ENCODE measurements at places on chromosomes 4 and X.

- no peak for DNase-seq
Observed at GRCh38 chrX:13119386-13119785, 75.0 kb upstream of the FAM9C start.

- no peak for DNase-seq
Observed at GRCh38 chrX:44914532-44915198, 41.7 kb downstream of the KDM6A start.

- no peak for DNase-seq
Observed at GRCh38 chr4:41451961-41452360, 86.0 kb upstream of the LIMCH1 start.

GRCh38 chr4:177660223-177660622 is 218.0 kb upstream of the AGA start:
- DNase-seq: no peak

DNA sequence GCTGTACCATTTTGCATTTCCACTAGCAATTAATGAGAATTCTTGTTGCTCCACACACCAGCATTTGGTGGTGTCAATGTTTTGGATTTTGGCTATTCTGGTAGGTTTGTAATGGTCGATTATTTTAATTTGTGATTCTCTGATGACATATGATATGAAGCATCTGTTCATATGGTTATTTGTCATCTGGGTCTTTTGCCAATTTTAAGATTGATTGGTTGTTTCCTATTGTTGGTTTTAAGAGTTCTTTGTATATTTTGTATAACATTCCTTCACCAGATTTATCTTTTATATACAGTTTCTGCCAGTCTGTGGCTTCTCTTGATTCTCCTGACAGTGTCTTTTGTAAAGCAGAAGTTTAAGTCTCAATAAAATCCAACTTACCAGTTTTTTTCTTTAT is 18.5 kb upstream of the BDH2 start:
- no peak for DNase-seq

- no peak for DNase-seq
Observed at GRCh38 chr4:126328914-126329313, 1014.2 kb downstream of the FAT4 start.

- DNase-seq: no peak
Observed at GRCh38 chr4:82680834-82681233, 117.8 kb downstream of the SCD5 start.

- DNase-seq: no peak
Observed at GRCh38 chrX:19760841-19761512, 126.4 kb downstream of the SH3KBP1 start.

GRCh38 chr4:163448540-163449203 is 24.9 kb downstream of the TKTL2 start:
- DNase-seq: no peak

DNA sequence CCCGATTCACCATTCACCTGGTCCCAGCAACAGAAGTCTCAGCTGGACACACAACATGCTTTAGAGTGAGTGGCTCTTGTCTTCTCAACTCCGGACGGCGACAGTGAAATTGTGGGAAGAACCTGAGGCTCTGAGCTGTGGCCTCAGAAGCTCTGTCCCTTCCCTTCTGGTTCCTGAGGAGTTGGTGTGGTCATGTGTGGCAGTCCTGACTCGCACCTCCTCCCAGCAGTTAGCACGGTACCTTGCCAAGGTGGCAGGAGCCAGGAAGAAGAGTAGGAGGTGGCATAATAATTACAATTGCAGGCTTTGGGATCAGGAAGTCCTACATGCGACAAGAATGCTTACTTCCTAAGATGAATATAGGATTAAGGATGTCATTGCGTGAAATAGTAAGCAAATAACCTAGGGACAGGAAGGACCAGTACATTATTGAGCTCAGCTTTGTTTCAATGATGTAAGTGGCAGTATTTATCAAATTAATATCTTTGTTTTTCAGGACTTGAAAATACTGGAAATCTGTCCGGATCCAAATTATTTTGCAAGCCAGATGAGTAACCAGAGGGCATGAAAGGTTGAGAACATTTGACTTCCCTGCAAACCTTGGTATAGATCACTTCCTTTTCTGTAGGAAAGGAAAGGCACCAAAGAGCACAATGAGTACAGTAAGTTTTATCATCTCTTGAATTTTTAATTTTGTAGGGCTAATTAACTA is 21.1 kb downstream of the RNF4 start:
- no peak for DNase-seq

GRCh38 chr4:127012549-127012948 is 620.2 kb upstream of the INTU start:
- no peak for DNase-seq

DNA sequence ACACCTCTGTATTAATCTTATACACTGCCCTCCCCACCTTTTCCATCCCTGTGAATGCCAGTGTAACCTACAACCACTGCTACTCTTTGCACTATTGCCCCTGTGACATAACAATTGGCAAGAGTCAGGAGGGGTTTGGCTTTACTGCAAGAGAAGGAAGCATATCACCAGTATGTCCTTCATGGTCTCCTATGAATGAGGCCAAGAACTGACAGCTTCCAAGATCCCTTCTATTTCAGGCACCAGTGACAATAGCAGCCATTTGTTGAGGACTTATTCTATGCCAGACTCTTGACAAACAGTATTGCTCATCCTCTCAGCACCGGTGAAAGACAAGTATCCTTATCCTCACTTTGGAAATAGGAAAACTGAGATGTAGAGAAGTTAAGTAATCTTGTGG is 363.9 kb downstream of the MID1IP1 start:
- DNase-seq: no peak

- no peak for DNase-seq
Observed at GRCh38 chr4:7297881-7298280, 105.5 kb downstream of the SORCS2 start.

GRCh38 chr4:104930298-104930697 is 216.4 kb upstream of the TET2 start:
- DNase-seq: no peak

- DNase-seq: no peak
Observed at GRCh38 chrX:31658360-31658759, 586.5 kb upstream of the FTHL17 start.

DNA sequence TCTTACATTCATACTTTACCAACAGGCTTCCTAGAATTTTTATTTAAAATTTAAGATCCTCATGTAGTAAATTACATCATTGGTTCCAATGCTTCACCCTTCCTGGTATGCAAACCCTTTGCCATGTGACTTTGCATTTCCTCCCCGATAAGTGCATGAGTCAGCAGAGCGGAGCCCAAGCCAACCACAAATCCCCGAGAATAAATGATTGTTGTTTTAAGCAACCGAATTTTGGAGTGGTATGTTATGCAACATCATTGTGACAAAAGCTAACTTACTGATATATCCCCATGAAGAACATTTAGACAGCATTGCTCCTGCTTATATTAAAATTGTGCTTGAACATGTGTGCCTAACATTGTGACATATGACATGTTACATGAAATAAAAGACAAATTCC is 199.4 kb upstream of the DDX53 start:
- DNase-seq: no peak

DNA sequence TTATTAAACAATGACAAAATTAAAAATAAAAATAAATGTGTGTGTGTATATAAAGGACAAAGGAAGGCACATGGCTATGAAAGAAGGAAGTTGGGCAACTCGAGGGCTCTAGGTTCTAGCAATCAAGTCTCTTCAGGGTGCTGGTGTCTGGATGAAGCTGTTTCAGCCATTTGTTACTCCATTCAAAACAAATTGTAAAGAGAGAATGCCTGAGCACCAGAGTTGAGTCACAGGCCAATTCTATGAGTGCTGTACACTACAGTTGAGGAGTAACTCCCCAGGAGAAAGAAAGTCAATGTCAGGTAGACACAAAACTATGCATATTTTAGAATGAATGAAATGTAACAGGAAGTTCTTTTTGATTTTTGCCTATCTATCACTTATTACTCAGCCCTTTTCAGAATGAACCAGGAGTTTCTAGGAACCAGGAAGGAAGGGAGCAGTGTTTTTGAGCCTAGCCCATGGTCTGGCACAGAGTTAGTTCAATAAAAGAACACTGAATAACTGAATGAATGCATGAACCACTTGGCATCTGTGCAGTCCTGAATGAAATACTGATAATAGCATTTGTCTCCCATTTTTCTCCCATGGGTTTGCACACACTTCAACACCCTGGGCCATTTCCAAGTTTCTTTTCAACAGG is 151.7 kb upstream of the CPEB2 start:
- DNase-seq: no peak

DNA sequence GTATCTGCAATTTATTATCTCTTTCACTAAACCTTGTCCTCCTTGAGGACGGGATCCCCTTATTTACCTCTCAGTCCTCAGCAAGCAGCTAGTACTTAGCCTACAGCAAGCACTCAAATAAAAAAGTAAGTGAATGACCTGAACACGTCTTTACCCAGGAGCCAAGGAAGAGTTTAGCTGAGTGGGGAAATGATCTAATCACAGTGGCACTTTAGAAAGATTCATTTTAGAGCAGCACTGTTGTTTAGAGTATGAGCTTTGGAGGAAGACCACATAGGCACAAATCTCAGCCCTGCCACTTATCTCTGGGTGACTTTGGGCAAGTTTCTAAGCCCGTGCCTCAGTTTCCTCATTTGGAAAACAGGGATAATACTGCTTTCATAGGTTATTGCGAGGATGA is 2.7 kb downstream of the FAM120C start:
- no peak for DNase-seq

DNA sequence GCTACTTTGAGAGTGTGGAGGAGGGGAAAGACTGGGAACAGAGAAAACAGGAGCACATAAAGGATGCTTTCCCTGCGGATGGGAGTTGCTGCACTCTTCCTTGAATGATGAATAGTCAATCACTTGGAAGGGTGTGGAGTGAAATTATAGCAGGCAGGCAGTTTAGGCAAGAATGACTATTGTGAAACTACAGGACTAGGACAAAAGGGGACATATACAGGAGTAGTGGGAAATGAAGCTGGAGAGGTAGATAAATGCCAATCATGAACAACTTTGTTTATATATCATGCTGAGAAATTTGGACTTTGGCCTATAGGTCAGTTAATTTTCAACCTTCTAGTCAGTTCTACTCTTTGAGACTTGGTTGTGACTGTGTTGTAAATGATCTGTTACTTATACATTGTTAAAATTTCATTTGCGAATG is 76.9 kb downstream of the PAQR3 start:
- no peak for DNase-seq

- no peak for DNase-seq
Observed at GRCh38 chrX:3066555-3066954, 25.3 kb downstream of the ARSF start.

- DNase-seq: no peak
Observed at GRCh38 chrX:103330681-103331288, 746 bp downstream of the TCEAL7 start.

- DNase-seq: no peak
Observed at GRCh38 chr4:115154826-115155225, 41.4 kb upstream of the NDST4 start.

- DNase-seq: no peak
Observed at GRCh38 chr4:41189076-41189475, 25.3 kb downstream of the APBB2 start.

DNA sequence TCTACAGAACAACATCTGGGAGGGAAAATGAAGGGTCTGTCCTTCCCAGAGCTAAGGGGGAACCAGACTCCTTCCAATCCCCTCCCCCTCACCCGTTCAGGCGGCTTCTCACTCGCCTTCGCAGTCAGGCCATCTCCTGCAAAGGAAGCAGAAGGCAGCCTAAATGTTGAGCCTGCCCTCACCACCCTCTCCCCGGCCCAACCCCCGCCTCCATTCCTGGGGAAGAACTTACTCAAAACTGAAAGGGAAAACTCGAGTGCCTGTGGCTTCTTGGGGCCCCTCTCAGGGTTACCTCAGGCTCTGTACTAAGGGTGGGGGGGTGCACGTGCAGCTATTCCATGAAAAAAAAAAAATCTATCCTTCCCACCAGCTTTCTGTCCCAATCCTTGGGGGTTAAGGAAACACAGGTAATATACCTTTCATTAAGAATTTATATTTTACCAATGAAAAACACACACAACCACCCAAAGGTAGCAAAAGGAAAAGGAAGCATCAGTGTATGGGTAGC is 2.4 kb downstream of the ZMYM3 start:
- DNase-seq: no peak

DNA sequence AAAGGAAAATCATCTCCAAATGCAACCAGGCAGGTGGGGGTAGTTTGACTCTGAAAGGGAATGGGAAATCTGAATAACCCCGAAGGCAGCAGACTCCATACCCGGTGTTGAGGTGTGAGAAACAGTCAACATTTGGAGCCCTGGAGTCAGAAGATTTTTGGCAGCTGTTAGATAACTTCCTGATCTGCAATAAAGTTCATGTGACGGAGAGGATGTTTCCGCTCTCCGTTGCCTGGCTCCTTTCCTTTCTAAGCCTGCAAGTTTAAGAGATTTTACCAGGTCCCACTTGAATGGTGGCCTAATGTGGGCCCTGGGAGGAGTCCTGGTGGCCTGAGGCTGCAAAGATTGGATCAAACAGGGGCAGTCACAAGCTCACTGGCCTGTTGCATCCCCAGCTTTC is 27.7 kb downstream of the HAND2 start:
- no peak for DNase-seq

- DNase-seq: no peak
Observed at GRCh38 chrX:153909980-153910360, 5.5 kb downstream of the AVPR2 start.

DNA sequence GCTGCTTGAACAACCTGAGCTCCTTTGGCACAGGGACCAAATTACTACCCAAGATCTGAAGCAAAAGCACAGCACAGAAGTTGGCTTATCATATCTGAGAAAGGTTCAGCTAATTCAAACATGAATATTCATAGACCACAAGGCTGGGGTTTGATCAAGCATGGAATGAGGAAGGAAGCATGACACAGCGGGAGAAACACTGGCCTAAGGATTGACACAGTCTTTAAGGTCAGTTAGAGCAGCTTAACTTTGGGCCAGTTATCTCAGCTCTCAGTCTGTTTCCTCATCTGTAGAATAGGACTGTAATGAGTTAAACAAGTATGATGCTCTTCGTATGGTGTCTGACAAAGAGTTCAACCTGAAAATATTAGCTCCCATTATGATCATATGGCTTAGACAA is 88.5 kb upstream of the CBR4 start:
- DNase-seq: no peak

GRCh38 chr4:107138433-107138832 is 102.3 kb upstream of the DKK2 start:
- DNase-seq: no peak

GRCh38 chr4:168265327-168265726 is 53.2 kb downstream of the DDX60 start:
- no peak for DNase-seq

DNA sequence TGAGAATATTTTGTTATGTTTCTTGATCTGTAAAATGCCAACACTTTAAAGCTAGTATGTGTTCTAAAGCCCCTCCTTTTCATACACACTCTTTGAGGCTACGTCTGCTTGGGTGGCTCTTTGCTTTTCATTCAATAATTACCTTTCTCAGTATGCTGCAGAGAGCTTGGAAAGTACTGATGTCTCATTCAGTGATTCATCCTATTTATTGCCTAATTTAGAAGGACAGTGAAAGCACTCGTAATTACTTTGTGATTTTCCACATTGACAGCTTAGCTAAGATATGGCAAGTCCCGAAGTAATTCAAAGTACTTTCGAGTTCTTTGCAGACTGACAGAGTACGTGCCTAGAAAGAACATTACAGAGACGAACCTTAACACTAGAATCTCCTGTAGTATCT is 57.2 kb downstream of the BMP15 start:
- DNase-seq: no peak

All from stimulated activated CD8-positive, alpha-beta memory T cell treated with anti-CD3 and anti-CD28 coated beads, Interleukin-7, amount 100 ng/mL, for 24 hours (primary cell).